Esophagus muscularis mucosa (tissue), 4 donors: ENCODE measurements at places on chromosomes 4 and X. TPM values are rescaled to one million over a fixed set of nuclear protein-coding genes. Genes with fewer than 3 reads are reported as not detected.

The F8A3 gene
- total RNA-seq = 24.4 TPM

The ABCG2 gene
- total RNA-seq = 3.2 TPM

The HAUS3 gene
- total RNA-seq = 9.9 TPM

The IL13RA1 gene
- 83.2 TPM for total RNA-seq

The DUSP21 gene
- total RNA-seq = not detected

The ARL9 gene
- 0.50 TPM for total RNA-seq

The CCSER1 gene
- total RNA-seq = 5.0 TPM

The VSIG4 gene
- 164 TPM for total RNA-seq

The CENPVL2 gene
- not detected for total RNA-seq

The FGFR3 gene
- 2.0 TPM for total RNA-seq

The CSTF2 gene
- total RNA-seq = 8.7 TPM

The SMR3B gene
- not detected for total RNA-seq

The ZNF81 gene
- total RNA-seq = 4.8 TPM

The CDKL2 gene
- total RNA-seq = 3.0 TPM

The SPATA4 gene
- total RNA-seq = 0.33 TPM

The CYBB gene
- total RNA-seq = 14.6 TPM

- no peak for DNase-seq
These were observed 159.9 kb downstream of the TRIML1 start for GRCh38 chr4:188299161-188299560.

DNA sequence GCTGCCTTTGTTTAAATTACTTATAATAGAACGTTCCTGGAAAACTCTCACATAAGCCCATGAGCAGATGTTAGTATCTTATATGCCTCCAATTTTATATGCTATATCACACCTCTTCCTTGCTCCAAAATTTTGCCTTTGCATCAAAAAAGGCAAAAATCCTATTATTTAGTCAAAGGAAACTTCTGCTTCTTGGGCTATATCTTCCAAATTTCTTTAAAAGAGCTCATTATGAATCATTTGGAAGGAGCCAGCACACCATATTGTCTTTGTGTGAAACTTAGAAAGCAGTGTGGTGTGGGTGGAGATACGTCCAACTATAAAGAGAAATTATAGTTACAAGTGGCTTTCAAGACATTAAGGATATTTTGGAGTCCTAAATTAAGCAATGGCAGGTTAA lies 35.7 kb downstream of the NHS start:
- DNase-seq = no peak

- no peak for DNase-seq
These were observed 282.5 kb upstream of the PCDH10 start for GRCh38 chr4:132866616-132867015.

- no peak for DNase-seq
These were observed 12.0 kb downstream of the TRAPPC11 start for GRCh38 chr4:183670960-183671555.

DNA sequence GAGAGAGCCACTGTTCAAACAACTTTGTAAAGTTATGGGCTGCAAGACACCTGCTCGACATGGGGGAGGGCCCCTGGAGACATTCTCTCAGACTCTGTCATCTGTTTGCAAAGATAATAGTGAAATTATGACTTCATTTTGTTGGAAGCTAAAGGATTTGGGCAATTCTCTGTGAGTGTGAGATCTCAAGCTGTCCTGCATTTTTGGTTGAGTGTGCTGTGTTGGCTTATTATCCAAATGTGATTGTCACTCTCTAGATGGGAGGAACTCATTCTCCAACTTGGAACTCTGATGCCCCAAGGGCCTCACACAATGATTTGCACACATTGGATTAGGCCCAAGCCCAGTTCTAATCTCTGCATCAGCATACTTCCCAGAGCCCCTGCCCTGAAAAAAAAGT lies 63.7 kb downstream of the STK32B start:
- no peak for DNase-seq

DNA sequence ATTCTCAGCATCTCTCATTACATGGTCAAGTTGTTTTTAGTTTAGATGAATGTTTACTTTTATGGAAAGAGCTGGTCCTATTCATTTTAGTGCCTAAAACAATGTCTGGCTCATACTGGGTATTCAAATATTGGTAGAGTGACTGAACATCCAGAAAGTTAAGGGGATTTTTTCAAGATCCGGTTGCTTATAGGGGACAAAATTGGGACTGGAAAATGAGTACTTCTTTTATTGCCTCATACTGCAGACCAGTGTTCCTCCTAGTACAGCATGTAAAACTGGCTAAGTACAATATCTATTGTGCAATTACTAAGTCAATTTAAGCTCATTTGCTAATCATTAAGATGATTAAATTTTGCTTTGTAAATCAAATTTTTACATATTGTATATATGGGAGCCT lies 13.9 kb downstream of the RP2 start:
- DNase-seq = no peak

GRCh38 chr4:24594887-24595286 lies 10.5 kb upstream of the DHX15 start:
- no peak for DNase-seq

DNA sequence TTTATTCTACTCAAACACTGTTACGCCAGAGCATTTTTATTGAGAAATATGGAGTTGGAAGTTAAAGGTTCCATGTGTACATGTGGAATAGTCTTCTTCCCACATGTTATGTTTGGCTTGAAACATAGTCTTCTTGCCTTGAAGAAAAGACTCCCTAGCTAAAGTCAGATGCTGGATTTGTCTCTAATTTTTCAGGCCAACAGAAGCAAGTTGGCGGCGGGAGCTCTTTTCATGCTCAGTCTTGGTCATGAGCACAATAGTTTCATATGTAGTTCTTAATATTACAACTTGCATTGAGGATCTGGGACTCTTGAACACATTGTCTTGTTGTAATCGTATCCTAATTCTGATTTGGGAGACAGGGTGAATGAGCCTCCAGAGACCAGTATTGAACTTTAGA lies 19.4 kb downstream of the SEPTIN11 start:
- no peak for DNase-seq

DNA sequence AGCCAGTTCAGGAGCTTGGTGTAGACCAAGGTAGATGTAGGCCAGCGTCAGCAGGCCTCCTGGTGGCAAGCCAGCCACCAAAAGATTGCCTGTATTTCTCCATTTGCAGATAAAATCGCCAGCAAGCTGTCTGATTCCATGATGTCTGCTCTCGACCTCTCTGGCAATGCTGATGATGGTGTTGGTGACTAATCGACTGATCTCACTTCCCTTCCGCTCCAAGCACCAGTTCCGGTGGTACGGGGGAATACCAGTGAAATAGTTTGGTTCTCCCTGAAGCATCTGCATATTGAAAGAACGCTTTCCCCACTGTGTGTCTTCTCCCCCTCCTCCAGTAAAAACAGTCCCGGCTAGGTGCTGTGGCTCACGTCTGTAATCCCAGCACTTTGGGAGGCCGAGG lies 30.4 kb downstream of the GNL3L start:
- DNase-seq = no peak

- no peak for DNase-seq
These were observed 2.1 kb downstream of the LEF1 start for GRCh38 chr4:108166441-108167315.

DNA sequence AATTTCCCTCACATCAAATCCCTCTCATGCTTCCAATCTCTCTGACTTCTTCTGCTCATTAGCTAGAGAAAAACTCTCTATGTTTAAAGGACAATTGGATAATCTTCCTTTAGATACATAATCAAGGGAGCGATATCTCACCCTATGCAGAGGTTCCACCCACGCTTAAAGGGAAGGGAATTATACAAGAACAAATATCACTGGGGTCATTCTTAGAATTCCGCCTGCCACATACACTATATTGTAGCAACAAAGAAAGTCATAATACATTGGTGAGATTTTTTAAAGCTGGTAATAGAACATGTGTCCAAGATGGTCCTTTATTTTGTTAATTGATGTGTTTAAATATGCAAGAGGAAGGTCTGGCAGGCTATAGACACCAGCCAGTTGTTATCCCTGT lies 31.5 kb downstream of the NKX6-1 start:
- DNase-seq = no peak

GRCh38 chr4:22434895-22435294 lies 81.0 kb downstream of the ADGRA3 start:
- DNase-seq = no peak

DNA sequence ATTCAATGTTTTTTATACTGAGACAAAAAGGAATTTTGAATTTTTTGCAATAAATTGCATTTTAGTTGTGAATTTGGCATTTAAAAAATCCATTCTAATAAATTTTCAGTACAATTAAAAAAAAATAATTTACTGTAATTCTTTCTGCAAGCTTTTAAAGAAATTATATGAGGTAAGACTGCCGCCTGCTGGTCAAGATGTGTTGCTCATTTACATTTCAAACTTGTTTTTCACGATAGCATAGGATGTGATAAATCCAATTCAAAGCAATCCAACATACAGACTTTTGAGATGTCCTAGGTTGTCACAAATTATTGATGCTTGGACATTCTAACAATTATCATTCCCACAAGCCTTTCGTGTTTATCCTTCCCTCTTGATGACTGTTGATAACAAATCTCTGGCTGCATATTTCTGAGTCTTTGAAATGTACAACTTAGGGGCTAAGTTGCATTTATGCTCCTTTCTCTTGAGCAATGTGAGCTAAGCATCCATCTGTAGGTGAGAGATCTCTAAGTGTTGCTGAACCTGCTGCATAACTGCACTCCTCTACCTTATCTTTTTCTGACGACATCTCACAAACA lies 21.7 kb upstream of the MFAP3L start:
- no peak for DNase-seq

DNA sequence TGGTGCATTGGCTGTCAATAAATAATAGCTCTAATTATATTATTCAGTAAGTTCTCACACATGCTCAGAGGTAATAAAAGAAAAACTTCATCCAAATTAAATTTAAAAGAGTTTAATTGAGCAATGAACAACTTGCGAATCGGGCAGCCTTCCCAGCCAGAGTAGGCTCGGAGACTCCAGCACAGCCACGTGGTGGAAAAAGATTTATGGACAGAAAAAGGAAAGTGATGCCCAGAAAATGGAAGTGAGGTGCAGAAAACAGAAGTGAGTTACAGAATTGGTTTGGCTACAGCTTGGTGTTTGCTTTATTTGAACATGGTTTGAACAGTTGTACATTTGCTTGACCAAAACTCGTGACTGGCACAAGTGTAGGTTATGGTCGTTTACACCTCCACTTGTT lies 13.6 kb upstream of the BOD1L1 start:
- DNase-seq = no peak

GRCh38 chrX:74015379-74016019 lies 288.5 kb upstream of the ZCCHC13 start:
- DNase-seq = no peak

DNA sequence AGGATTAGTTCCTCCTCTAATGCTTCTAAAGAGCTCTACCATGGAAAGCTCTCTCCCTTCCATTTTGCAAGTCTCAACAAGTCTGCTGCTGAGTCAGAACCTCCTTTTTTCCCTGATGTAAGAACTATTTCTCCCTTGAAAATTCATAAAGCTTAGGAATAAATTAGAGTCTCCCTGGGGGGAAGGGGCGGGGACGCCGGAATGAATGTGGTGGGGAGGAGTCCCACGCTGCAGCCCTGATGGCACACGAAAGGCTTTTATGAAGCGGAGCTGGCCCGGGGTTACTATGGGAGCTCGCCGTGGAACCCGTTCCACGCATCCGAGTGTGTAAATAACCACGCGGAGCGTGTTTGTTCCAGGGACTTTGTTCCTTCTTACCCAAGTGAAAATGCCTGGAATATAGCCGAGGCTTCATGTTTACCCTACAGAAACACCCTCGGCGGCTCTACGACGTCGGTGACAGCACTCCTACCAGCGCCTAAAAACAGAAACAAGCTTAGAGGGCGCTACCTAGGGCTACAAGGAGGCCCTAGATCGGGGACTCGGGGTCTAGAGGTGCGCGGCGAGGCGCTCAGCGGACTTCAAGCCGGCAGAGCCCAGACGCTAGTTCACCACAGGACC lies 923 bp upstream of the CPEB2 start:
- DNase-seq = peak; percentile 94

DNA sequence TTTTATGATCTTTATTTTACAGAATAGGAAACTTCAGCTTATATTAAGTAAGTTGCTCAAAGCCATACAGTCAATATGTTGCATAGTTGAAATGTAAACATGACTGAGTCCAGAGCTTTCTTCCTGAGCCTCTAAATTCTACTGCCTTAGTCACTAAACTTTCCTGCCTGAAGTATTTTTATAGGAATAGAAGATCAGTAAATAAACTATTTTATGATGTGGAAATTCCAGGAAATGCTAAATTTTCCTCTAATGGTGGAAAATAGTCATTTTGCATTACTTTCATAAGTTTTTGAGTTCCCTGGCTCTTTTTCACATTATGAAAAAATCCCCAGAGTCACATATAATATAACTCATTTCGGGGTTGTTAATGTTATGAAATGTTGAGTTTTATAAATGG lies 182.8 kb downstream of the BANK1 start:
- no peak for DNase-seq

DNA sequence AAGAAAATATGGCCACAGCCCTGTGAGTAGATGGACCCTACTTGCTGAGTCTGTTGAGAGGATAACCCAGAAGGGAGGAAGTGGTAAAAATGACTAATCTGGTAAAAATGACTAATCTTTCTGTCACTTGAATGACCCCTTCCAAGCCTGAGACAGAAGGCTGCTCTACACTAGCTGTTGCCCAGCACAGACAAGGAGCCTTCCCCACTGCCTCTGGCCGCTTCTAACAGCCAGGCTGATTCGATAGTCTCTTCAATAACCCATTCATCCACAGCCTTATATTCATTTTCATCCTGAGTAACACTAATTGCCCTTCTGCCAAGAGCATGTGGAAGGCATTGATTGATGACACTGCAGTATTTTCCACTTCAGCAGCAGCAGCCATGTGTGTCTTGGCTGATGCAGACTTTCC lies 18.4 kb downstream of the MAGEB17 start:
- no peak for DNase-seq

DNA sequence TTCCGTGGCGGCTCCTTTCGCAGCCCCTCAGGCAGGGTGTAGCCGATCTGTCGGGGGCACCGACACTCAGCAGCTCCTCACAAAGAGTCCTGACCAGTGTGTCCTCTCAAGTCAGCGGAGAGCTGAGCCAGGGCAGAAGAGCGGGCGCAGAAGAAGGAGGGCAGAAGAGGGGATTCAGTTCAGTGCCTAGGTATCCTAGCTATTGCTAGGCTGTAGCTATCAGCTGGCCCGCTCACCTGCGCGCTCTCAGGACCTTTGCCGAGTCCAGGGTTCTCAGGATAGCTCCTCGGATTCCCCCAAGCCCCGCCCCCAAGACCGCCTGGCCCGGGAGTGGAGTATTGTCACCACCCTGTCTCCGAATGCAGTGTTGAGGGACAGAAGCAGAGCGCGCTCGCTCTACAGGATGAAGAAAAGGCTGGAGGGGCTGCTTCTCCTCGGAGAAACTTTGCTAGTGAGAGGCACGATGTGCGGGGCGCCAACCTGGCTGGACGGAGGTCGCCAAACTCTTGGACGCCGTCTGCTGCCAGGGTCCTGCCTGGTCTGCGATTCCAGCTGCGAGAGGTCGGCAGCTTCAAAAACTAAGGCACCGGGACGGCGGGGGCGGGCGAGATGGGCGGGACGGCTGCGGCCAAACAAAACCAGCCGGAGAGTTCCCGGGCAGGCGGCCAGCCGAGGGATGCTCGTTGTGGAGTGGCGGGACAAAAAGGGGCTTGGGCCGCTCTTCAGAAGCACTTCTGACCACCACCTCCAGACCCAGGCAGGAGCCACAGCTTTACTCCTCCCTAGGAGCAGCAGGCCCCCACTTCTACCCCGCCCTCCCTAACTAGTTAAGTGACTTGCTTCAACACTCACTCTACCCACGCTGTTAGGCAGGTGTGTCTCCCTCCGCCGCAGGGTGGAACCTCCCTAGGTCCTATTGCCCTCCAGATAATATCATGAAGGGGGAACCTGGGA lies at the start of gene XKRX:
Gene XKRX, minus strand, starts transcription at position 258 of the 954 bp plus-strand sequence. CDS start 613 bp downstream, outside the sequence.
- no peak for DNase-seq
